ENCODE measurements at places on chromosomes 7 and 10.
A peak's percentile ranks its signal among the peaks of the same experiment; 100 is the strongest.

DNA sequence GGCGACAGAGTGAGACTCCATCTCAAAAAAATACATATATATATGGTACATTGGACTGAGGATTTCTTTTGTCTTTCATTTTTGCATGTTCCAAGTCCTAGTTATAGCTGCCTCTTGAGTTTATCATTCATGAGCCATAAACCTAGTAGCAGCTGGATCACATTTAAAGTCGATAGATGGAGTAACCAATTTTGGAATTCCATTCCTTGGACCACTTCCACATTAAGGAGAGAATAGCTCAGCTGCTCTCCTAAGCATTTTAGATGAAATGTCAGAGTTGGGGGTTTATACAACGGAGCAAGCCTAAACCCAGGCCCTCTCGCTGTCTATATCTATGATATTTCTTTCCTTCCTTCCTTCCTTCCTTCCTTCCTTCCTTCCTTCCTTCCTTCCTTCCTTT, 141.2 kb downstream of the LYZL1 start:
- H3K27ac ChIP-seq, result no peak overlapping the region
- no peak overlapping the region for H3K4me3 ChIP-seq
- H3K4me1 ChIP-seq, result peaks cover 9% of the 10 kb centered on the region
- DNase-seq, result no peak

DNA sequence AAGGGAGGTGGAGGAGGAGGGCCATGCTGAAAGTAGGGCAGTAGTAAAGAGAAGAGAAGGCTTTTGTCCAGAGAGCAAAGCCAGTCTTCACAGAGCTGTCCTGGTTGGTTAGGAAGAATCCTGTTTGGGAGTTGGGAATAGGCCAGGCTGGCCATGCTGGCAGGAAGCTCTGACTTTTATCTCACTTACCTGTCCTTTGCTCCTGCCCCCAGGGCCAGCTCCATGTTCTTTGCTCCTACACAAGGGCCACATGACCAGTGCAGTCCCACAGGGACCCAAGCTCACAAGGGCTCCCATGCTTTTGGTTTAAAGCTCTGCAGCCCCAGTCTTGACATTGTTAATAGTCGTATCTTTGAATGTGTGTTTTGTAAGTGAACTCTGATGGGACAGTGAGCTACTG, 161.6 kb upstream of the KMT2E start:
- no peaks in the 10 kb centered on the region for H3K36me3 ChIP-seq
- H3K4me3 ChIP-seq, result no peak overlapping the region
- H3K4me1 ChIP-seq, result no peaks in the 10 kb centered on the region
- H3K27me3 ChIP-seq, result peaks cover 49% of the 10 kb centered on the region

- H3K4me1 ChIP-seq, result peaks cover 14% of the 10 kb centered on the region
- peaks cover 5% of the 10 kb centered on the region for H3K27me3 ChIP-seq
- DNase-seq, result no peak
- no peak overlapping the region for H3K27ac ChIP-seq
Observed at GRCh38 chr10:47248386-47249090, 51.5 kb upstream of the GDF10 start.

DNA sequence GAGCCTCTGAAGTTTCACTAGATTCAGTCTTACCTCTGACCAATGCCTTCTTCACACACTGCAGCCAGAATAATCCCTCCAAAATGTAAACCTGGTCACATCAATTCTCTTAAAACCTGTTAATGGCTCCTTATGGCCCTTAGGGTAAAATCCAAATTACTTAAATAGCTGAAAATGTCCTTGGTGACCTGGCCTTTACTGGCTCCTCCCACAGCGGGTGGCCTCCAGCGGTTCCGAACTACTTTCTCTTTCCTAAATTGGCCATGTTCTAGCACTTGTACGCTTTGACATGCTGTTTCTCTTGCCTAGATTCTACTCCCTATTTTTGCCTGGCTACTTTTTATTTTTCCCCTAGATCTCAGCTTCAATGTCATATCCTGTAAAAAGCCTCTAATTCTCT, 36.1 kb downstream of the AGK start:
- DNase-seq, result no peak
- peaks cover 21% of the 10 kb centered on the region for H3K4me1 ChIP-seq
- no peak overlapping the region for H3K4me3 ChIP-seq
- no peak overlapping the region for H3K27ac ChIP-seq
- peaks cover 7% of the 10 kb centered on the region for H3K36me3 ChIP-seq

DNA sequence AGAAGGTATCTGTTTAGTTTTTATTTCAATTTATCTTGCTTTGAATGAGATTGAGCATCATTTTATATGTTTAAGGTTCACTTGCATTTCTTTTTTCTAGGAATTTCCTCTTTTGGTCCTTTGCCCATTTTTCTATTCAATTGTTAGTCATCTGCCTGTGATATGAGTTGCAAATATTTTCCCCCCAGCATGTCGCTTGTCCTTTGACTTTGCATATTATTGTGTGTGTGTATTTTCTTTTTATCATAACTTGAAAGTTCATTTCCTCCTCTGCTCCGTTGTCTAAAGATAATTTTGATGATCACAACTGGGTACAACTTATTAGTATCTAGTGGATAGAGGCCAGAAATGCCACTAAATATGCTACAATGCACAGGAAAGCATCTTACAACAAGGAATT, 132.7 kb upstream of the MDFIC start:
- peaks cover 1% of the 10 kb centered on the region for H3K27me3 ChIP-seq
- no peak overlapping the region for H3K27ac ChIP-seq
- no peak for DNase-seq
- H3K4me1 ChIP-seq, result peaks cover 20% of the 10 kb centered on the region

- no peaks in the 10 kb centered on the region for H3K36me3 ChIP-seq
- H3K4me1 ChIP-seq, result no peaks in the 10 kb centered on the region
- no peak overlapping the region for H3K27ac ChIP-seq
- no peak overlapping the region for H3K4me3 ChIP-seq
- H3K27me3 ChIP-seq, result no peaks in the 10 kb centered on the region
Observed at GRCh38 chr10:7317786-7318446, 92.9 kb downstream of the SFMBT2 start.

DNA sequence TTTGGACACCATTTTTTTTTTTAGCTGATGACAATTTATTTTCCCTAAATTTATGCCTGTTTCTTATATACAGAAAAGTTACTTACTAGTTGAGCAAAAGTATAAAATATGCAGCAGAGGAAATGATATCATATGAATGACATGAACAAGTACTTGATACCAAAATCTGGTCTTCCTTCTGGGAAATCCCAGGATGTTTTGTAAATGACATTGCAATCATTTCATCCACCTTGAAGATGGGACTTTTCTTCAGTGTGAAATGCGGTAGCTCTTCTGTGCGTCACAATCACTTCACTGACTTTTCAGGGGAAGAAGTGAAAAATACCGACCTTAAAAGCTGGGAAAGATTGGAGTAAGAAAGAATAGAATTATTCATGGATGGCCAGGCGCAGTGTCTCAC, 23.8 kb downstream of the C1QL3 start:
- H3K27ac ChIP-seq, result no peak overlapping the region
- H3K4me1 ChIP-seq, result peaks cover 5% of the 10 kb centered on the region
- no peaks in the 10 kb centered on the region for H3K27me3 ChIP-seq
- DNase-seq, result no peak
- no peak overlapping the region for H3K4me3 ChIP-seq

GRCh38 chr7:107506674-107507339, 37.0 kb downstream of the GPR22 start:
- peaks cover 11% of the 10 kb centered on the region for H3K4me1 ChIP-seq
- H3K27ac ChIP-seq, result no peak overlapping the region
- H3K4me3 ChIP-seq, result no peak overlapping the region
- DNase-seq, result no peak
- no peaks in the 10 kb centered on the region for H3K27me3 ChIP-seq

GRCh38 chr10:129885526-129885925, 78.5 kb downstream of the EBF3 start:
- H3K27me3 ChIP-seq, result peaks cover 5% of the 10 kb centered on the region
- DNase-seq, result no peak
- no peak overlapping the region for H3K27ac ChIP-seq
- no peaks in the 10 kb centered on the region for H3K36me3 ChIP-seq
- no peak overlapping the region for H3K4me3 ChIP-seq
- no peaks in the 10 kb centered on the region for H3K4me1 ChIP-seq

- no peaks in the 10 kb centered on the region for H3K27me3 ChIP-seq
- no peak overlapping the region for H3K27ac ChIP-seq
- H3K4me3 ChIP-seq, result no peak overlapping the region
- peaks cover 8% of the 10 kb centered on the region for H3K36me3 ChIP-seq
- H3K4me1 ChIP-seq, result peaks cover 14% of the 10 kb centered on the region
Observed at GRCh38 chr7:131455001-131455400, 101.4 kb downstream of the PODXL start.

GRCh38 chr10:26481315-26481692, 43.2 kb downstream of the APBB1IP start:
- no peak for DNase-seq
- H3K4me1 ChIP-seq, result peaks cover 9% of the 10 kb centered on the region
- no peaks in the 10 kb centered on the region for H3K27me3 ChIP-seq
- H3K36me3 ChIP-seq, result no peaks in the 10 kb centered on the region
- H3K27ac ChIP-seq, result no peak overlapping the region
- H3K4me3 ChIP-seq, result no peak overlapping the region

DNA sequence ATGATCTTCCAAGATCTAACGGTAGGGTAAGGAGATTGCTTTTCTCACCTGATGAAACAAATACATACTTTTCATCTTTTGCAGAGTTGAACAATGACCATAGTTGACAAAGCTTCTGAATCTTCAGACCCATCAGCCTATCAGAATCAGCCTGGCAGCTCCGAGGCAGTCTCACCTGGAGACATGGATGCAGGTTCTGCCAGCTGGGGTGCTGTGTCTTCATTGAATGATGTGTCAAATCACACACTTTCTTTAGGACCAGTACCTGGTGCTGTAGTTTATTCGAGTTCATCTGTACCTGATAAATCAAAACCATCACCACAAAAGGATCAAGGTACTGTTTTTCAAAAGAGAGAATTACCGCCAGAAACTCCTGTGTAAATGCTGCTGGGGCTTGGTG, 79.9 kb downstream of the ANKRD61 start:
- peak; percentile 21 for DNase-seq
- H3K27me3 ChIP-seq, result no peaks in the 10 kb centered on the region
- no peak overlapping the region for H3K27ac ChIP-seq
- peaks cover 20% of the 10 kb centered on the region for H3K36me3 ChIP-seq
- peaks cover 17% of the 10 kb centered on the region for H3K4me1 ChIP-seq
- H3K4me3 ChIP-seq, result no peak overlapping the region
